Fibroblast of skin of right biceps (primary cell): ENCODE measurements at places on chromosomes 3 and 15.

DNA sequence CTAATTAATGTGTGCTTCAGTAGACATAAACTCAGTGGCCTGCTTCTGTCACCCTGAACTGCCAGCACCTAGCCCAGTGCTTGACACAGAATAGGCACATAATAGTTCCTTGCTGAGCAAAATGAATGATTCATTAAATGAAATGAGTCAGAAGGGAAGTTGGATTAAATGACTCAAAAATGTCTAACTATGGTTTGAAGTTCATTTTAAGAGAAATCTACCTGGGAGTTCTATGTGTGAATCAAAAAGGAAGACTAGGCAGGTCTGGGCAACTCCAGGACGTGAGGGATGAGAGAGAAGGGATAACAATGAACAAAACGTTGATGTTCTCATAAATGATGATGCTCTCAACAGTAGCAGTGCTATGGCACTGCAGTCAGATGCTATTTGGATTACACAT is 175.0 kb downstream of the CFAP20DC start:
- peak; percentile 71 for DNase-seq

- DNase-seq = no peak
Observed at GRCh38 chr3:99915906-99916432, 98.3 kb downstream of the CMSS1 start.

GRCh38 chr3:65029130-65029529 is 341.3 kb upstream of the ADAMTS9 start:
- DNase-seq = no peak

- no peak for DNase-seq
Observed at GRCh38 chr3:138937690-138938055, 9.3 kb downstream of the FOXL2 start.

DNA sequence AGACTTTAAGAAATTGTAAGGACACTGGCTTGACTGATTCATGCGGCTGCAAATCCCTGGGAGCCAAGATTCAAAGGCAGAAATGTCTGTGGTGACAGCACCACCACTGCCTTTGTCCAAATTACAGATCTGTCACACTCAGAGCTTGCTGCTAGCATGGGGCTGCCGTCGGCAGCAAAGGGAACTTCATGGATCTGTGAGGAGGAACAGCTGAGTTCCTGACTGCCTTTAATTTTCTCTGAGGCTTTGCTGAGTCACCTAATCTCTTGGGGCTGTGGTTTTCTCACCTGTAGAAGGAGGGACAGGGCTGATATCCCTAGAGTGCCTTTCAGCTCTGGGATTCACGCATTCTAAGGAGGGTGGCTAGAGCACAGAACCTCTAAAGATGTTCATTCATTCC is 4.1 kb upstream of the PAK6 start:
- DNase-seq = no peak

DNA sequence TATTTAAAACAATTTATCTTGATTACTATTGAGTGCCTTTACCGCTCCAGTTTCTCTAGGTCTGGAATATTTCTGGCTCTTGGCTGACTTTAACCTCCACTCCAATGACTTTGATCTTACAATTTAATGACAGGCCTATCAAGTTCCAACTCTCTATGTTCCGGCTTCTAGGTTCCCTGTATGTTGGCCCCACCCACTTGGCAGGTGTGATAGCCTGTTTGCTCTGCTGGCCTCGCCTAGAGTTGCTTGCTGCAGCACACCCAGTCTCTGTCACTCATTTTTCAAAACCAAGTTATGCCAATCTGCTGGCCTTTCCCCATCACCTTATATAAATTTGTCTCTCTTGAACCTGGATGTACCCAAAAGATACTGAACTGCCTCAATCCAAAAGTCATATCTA is 428.0 kb downstream of the ROBO1 start:
- no peak for DNase-seq

- no peak for DNase-seq
Observed at GRCh38 chr3:181726351-181727330, 14.9 kb downstream of the SOX2 start.

- DNase-seq = peak; percentile 44
Observed at GRCh38 chr3:149701206-149701976, 43.6 kb upstream of the WWTR1 start.

GRCh38 chr3:51982352-51982837 is 940 bp upstream of the ACY1 start:
- DNase-seq = no peak

GRCh38 chr3:119974656-119975055 is 119.6 kb downstream of the GSK3B start:
- no peak for DNase-seq

DNA sequence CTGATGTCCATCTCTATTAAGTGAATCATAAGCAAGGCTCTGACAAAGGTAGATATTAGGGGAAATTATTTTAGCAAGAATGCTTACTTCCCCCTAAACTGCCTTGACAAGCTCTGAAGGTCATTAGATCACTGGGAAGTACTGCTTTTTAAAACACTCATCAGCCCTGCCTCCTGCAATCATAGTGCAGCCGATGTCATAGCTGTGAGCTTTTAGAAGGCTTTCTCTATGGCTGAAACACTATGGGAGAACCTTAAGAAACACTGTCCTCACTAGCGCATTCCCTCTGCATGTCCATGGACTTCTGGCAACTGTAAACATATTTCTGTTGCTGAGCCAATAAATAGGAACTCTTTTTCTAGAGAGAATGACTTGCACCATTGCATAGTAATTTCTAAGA is 38.7 kb upstream of the PTPRG start:
- no peak for DNase-seq

DNA sequence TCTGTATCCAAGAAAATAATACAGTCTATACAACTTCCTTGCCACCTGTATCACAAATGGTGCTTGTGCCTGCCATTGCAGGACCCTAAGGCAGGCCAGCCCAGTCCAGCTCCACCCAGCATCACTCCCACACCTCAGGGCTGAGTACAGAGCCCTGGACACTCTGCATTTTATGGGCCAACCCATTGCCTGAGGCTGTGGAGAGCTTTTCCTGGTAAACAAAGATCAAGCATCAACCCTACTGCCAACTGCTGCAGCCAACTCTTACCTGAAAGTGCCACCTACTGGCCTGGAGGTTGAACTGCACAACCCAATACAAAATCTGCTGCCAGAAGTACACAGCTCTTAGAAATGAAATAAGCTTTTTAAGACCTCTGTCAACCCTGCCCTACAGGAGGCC is 1082.2 kb downstream of the NAALADL2 start:
- peak; percentile 4 for DNase-seq

- DNase-seq = no peak
Observed at GRCh38 chr15:56953790-56954189, 35.3 kb downstream of the TCF12 start.

GRCh38 chr15:74869726-74870407 is 3.3 kb downstream of the SCAMP2 start:
- DNase-seq = no peak

- no peak for DNase-seq
Observed at GRCh38 chr3:100333970-100334487, 528 bp upstream of the NIT2 start.

- no peak for DNase-seq
Observed at GRCh38 chr3:68017069-68017468, 362.7 kb upstream of the SUCLG2 start.

DNA sequence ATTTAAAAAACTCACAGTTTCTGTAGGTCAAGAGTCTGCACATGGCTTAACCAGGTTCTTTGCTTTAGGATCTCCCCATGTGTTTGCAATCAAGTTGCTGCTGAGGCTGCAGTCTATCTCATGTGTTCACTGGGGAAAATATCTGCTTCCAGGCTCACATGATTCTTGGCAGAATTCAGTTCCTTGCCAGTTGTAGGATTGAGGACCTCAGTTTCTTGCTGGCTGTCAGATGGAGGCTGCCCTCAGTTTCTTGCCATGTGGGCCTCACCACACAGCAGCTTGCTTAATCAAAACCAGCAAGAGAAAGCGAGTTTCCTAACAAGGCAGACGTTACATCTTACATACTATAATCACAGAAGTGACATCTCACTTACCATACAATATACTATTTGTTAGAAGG is 10.0 kb upstream of the TBC1D5 start:
- DNase-seq = no peak

GRCh38 chr3:132509096-132509495 is 88.0 kb upstream of the ACKR4 start:
- no peak for DNase-seq

- DNase-seq = peak; percentile 98
Observed at GRCh38 chr3:50264383-50264963, 4.5 kb upstream of the SEMA3B start.

GRCh38 chr3:99332718-99333117 is 305.7 kb upstream of the COL8A1 start:
- DNase-seq = peak; percentile 80

DNA sequence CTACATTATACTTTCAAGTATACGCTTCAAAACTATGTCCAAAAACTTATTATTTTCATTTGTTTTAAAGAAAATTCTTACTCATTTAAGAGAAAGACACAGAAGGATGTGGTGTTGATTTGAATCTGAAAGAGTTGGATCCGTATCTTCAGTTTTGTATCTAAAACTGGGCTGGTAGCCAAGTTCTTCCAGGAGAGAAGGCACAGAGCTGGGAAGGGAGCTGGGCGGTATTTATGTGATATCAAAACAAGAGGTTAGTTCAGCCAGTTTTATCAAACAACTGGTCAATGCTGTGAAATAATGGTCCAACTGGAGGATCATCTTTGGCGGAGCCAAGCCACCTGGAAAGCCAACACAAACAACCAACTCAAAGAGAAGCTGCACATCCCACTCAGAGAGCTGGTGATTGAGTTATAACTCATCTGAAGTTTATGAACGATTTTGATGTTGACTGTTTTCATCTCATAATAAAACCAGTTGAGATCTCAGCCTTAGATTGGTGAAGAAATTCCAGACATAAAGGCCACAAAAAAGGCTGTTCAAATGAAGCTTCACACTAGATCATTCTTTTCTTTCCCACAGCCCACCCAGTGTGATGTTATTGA is 489.6 kb upstream of the RASGRP1 start:
- no peak for DNase-seq

GRCh38 chr3:107651782-107652181 is 129.0 kb downstream of the BBX start:
- no peak for DNase-seq

DNA sequence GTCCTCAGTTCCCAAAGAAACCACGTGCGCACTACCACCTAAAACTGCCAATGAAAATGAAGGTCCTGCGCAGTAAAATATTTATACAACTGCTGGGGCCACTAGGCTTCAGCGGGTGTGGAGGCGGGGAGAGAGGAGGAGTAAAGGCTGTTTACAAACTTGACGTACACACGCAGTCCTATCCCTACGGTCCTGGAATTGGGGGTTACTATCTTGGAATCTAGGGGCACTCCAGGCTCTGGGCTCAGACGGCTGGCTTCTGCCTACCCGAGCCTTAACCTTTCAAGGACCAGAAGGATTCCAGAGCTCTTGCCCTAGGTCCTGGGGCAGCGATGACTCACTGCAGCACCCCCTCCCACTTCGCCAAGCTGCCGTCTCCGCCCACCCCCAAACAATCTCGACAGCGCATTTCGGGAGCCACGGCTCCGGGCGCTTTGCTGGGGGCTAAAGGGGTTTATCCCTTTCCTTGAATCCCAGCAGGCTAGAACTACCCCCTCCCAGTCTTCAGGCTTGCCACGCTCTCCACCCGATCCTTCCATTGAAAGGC is 3.0 kb downstream of the ADAMTS9 start:
- DNase-seq = peak; percentile 45

DNA sequence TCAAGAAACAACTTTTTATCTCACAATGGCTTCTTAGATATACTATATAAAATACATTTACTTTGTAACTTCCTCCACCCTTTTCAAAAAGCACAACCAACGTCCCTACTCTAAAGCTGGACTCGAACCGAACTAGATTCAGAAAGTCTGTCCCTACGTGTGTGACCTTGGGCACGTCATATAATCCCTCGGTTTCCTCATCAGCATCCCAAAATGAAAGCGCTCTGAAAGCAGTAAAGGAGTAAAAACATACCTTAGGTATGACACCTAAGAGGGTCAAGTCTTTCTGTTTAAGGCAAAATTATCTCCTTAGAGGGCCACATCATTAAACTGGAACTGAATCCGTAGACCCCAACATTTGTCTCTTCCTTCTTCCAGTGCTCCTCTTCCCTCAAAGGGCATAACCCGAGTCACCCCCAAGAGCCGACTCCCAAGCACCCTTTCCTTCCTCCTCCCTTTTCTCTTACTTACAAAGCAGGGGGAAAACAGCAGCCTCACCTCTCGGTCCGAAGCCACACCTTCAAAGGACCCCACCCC is 663 bp downstream of the PDCD10 start:
- peak; percentile 11 for DNase-seq

- peak; percentile 74 for DNase-seq
Observed at GRCh38 chr15:100030586-100031229, 297.5 kb upstream of the LYSMD4 start.

DNA sequence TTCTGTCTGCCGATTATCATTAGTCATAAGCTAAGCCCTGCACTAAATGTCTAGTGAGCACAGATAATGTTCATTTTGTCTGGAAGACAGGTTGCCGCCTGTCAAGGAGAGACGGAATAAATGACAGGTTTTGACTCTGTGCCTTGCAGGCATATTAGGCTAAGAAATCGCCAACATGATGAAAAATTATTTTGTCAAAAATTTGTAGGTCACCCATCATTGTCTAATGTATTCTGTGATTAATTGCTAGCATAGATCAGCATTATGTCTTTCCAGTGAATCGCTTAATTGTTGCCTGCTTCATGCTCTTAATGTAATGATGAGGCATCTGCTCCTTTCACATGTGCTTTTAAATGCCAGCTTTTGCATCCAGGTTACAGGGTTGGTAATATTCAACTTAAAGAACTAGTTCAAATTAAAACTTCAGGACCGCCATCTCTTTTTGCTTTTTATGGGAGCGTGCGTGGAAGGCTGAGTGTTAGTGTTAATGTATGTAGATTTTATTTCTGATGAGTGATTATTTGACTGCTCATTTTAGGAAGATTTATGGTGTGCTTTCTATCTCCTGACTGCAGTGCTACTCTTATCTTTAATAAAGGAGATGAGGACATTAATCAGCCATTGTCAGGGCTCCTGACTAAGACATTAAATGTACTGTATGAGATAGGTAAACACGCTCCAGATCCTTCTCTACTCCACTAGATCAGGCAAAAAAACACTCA is 120.8 kb upstream of the MEIS2 start:
- no peak for DNase-seq
